Activated CD8-positive, alpha-beta memory T cell treated with anti-CD3 and anti-CD28 coated beads for 24 hours (primary cell): ENCODE measurements at places on chromosomes 4 and X.

GRCh38 chr4:169625886-169626285, 5.5 kb downstream of the CLCN3 start:
- DNase-seq: no peak

GRCh38 chr4:189121336-189121735, 819.3 kb upstream of the FRG1 start:
- DNase-seq: no peak

GRCh38 chr4:106694232-106694631, 325.7 kb upstream of the GIMD1 start:
- DNase-seq: no peak

- peak; percentile 87 for DNase-seq
Observed at GRCh38 chrX:154443992-154444754, at the start of gene FAM50A. Gene FAM50A, plus strand, starts transcription at chrX:154444141. Its CDS starts 95 bp downstream, at chrX:154444236.

DNA sequence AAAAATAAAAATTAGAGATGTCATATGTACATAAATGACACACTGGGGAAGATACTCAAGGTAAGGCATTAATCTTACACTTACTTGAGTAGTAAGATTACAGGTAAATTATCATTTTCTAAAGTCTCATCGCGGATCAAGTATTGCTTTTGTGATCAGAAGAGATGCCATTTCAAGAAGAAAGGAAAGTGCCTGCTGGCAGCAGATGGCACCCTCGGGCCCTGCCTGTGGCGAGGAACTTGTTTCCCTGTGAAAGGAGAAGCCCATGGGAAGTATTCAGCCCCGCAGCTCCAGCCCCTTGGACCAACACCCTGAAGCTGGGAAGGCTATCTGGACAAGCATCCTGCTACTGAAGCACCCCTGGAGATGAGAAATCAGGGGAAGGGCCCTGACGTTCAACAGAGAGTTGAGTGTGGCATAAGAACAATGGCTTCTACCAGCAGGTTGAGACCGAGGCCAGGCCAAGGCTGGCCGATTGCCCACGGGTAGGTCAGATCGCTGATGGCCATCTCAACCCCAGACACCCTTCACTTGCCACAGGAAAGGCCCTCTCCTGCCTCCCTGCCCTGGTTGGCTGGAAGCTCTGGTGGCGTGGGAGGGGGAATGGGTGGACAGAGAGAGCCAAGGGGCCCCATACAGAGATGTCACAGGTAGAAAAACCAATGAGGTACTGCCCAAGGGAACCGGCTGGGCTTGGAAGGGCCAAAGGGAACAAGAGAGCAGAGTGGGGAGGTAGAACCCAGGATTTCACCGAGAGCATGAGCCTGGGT, 18.8 kb upstream of the MXD4 start:
- DNase-seq: no peak

- no peak for DNase-seq
Observed at GRCh38 chr4:45349859-45350258, 623.5 kb upstream of the GNPDA2 start.

DNA sequence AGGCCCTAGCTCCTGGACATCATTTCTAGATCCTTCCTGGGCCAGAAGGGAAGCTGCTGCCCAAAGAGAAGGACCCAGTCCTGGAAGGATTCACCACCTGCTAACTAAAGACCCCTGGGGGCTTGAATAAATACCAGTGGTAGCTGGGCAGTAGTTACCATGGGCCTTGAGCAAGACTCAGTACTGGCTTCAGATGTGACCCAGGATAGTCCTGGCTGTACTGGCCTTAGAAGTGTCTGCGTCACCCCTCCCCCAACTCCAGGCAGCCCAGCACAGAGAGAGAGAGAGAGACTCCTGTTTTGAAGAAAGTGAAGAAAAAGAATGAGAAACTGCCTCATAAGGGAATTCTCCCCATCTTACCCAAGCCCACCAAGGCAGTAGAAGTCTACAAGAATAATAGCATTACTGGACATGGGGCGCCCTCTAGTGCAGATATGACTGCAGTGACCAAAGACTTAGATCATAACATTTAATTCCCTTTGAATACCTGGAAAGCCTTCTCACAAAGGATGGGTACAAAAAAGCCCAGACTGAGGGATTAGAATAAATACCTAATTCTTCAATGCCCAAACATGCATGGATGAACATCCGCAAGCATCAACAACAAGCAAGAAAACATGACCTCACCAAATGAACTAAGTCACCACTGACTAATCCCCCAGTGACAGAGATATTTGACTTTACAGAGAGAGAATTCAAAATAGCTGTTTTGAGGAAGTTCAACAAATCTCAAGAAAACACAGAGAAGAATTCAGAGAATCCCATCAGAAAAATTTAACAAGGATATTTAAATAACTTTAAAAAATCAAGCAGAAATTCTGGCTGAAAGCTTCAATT, 171.8 kb downstream of the HNRNPD start:
- peak; percentile 67 for DNase-seq

- no peak for DNase-seq
Observed at GRCh38 chr4:40040908-40041307, 15.7 kb upstream of the N4BP2 start.

- DNase-seq: no peak
Observed at GRCh38 chr4:107977482-107977881, 12.2 kb upstream of the HADH start.

DNA sequence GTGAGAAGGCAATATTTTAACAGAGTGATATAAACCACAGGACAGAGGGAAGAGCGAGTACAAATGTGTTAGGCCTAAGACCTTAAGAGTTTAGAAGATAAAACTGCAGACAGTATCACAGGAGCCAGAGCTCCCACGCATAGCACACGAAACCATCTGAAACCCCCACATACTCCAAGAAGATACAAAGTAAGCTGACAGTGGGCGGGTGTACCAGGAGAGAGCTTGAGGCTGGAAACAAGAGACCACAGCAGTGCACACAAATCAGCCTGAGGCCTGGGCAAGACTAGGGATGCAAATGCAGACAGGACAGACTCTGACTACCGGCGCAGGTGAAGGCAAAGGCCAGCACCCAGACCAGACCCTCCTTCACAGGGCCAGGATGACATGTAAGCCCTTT, 54.1 kb upstream of the ARHGAP24 start:
- DNase-seq: no peak
